ENCODE measurements at places on chromosomes 11 and 22. TPM values are rescaled to one million over a fixed set of nuclear protein-coding genes. Genes with fewer than 3 reads are reported as not detected.

Gene ZBTB44
- total RNA-seq, result 25.4 TPM

Gene CUL5
- 39.5 TPM for total RNA-seq

Gene UQCR10
- total RNA-seq, result 78.0 TPM

Gene ESAM
- 85.7 TPM for total RNA-seq

Gene CELSR1
- 0.73 TPM for total RNA-seq

Gene BTBD18
- not detected for total RNA-seq

Gene THRSP
- not detected for total RNA-seq

Gene TRIM49
- total RNA-seq, result not detected

Gene VEGFB
- 18.7 TPM for total RNA-seq

Gene OR52E4
- total RNA-seq, result not detected

Gene SLC22A8
- not detected for total RNA-seq

Gene PKDREJ
- 0.04 TPM for total RNA-seq

Gene SLC1A2
- not detected for total RNA-seq

- no peak for DNase-seq
Measured at GRCh38 chr22:19843857-19844376, 10.8 kb downstream of the GNB1L start.

- DNase-seq, result no peak
Measured at GRCh38 chr11:16184588-16184987, 171.8 kb downstream of the SOX6 start.

GRCh38 chr11:20111871-20112270 is 48.4 kb downstream of the DBX1 start:
- DNase-seq, result no peak

DNA sequence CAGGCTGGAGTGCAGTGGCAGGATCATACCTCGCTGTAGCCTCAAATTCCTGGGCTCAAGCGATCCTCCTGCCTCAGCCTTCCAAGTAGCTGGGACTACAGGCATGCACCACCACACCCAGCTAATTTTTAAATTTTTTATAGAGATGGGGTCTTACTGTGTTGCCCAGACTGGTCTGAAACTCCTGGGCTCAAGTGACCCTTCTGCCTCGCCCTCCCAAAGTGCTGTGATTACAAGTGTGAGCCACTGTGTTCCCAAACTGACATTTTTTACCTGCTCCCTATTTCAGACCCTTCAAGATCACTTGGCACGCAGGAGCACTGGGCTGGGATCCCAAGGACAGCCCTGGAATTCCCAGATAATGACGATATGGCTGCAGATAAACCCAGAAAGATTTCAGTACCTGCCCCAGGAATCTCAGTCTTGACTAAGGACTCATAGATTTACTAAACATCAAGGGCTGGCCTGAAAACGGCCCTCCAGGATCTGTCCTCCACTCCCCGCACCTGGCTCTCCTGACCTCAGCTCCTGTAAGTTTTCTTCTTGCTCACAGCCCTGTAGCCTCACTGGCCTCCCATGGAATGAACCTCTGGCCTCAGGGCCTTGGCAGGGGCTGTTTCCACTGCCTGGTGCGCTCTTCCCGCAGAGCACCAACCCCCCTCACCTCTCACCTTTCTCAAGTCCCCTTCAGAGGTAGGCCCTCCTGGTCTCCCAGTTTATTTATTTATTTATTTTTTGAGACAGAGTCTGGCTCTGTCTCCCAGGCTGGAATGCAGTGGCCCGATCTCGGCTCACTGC is 3.6 kb upstream of the CSNK1E start:
- DNase-seq, result no peak

DNA sequence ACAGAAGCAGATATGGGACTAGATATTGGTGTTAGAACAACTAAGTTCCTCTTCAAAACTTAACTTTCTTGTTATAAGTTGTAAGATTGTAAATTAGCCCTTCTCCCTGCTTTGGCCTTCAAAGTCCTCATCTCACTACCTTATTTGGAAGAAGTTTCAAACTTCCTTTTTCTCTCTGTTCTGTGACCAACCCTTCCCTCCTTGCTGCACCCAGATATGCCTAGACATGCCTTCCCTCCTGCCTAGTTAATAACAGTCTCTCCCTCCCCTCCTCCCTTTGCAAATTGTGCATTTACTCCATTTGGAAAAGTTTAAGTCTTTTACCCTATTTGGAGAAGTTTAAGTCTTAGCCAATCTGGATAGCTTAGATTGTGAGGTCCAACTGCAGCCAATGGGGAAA is 4.9 kb downstream of the OR52K2 start:
- no peak for DNase-seq

GRCh38 chr11:97610000-97610399 is 1220.2 kb downstream of the JRKL start:
- DNase-seq, result no peak

GRCh38 chr11:115097796-115098408 is 406.3 kb downstream of the CADM1 start:
- no peak for DNase-seq

- peak; percentile 62 for DNase-seq
Measured at GRCh38 chr22:31870890-31871289, 73.4 kb upstream of the YWHAH start.

- no peak for DNase-seq
Measured at GRCh38 chr11:128903248-128904061, 12.3 kb downstream of the KCNJ5 start.

DNA sequence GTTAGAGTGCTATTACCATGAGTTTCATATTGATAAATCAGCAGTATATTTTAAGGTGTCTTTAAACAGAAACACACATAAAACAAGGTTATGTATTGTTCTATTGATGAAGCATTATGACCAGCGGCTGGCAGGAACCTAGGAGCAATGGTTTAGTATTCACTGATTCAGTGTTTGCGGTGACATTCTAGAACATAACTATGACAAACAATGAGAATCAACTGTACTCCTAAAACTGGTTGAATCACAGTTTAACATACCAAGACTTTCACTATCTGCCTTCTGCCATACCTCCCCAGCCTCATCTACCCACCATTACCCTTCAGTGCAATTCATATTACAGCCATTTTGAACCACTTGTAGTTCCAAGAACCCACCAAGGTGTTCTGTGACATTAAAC is 8.8 kb downstream of the HOATZ start:
- DNase-seq, result no peak

DNA sequence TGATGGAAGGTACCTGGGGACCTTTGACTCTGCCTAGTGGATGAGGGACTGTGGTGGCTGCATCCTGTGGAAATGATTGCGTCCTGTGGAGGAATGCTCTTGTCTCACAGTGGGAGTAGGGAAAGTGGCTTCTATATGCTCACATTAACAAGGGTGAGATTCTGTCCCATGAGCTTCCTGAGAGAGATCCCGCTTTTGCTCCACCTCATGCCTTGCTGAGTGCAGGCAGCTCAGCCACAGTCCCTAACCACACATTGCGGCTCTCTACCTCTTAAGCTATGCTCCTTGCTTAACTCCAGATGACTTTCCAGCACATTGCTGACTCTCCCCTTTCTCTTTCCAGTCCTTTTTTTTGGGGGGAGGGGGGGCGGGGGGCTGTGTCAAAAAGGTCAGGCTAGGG is 45.0 kb downstream of the TEAD1 start:
- DNase-seq, result no peak

GRCh38 chr22:49193348-49193747 is 634.3 kb downstream of the BRD1 start:
- no peak for DNase-seq

DNA sequence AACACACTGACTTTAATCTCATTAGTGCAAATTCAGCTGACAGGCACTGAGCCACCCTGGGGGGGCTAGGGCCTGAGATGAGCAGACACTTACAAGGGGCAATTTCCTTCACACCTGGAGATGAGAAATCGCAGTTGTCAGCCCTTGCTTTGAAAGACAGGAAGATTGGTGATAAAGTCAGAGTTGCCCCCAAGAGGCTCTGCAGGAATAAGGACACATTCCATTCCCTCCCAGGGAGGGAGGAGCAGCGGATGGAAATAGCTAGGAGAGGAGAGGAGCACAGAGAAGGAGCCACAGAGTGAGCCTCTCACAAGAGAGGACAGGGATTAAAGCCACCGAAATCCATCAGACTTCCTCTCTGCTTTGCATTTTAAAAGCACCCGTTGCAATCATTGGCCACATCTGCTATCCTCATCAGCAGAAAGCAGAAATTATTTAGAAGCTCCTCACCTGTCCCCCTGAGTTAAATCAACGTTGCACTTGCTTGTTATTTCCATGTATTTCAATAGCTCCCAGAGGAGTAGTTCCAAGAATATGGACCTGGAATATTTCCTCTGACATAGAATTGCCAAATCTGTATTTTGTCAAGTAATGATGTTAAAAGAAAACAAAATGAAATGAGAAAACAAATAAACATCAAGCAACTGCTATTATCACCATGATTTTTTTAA is 213.7 kb downstream of the BARX2 start:
- DNase-seq, result no peak

DNA sequence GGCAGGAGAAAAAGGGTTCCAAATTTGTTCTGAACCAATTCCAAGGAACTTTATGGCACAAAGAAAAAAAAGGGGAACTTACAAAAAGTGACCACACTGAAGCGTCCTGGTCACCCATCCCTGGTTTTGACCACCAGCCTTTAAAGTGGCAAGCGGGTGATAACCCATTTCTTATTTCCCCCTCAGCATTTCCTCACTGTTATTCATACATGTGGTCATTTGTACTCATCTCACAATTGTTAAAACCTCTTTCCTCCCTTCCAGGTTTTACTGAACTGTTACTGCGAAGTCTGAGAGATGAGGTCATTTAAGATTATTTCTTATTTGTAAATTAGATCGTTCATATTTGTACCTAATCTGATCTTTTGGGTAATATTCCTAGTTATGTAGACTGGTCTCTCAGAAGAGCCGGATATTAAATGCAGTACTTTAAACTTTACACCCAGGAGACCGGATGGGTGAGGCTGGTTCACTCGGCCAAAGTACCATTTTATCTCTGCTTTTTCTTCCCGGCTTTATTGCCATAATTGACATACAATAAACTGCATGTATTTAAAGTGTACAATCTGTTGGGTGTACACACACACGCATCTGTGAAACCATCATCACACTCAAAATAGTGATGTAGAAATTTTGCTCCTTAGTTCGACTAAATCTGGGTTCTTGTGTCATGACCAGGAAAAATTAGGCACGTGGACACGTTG is 47.0 kb downstream of the CDPF1 start:
- no peak for DNase-seq

GRCh38 chr22:25848954-25849353 is 107.0 kb downstream of the MYO18B start:
- no peak for DNase-seq

GRCh38 chr11:119809346-119809745 is 80.3 kb upstream of the NECTIN1 start:
- DNase-seq, result no peak

DNA sequence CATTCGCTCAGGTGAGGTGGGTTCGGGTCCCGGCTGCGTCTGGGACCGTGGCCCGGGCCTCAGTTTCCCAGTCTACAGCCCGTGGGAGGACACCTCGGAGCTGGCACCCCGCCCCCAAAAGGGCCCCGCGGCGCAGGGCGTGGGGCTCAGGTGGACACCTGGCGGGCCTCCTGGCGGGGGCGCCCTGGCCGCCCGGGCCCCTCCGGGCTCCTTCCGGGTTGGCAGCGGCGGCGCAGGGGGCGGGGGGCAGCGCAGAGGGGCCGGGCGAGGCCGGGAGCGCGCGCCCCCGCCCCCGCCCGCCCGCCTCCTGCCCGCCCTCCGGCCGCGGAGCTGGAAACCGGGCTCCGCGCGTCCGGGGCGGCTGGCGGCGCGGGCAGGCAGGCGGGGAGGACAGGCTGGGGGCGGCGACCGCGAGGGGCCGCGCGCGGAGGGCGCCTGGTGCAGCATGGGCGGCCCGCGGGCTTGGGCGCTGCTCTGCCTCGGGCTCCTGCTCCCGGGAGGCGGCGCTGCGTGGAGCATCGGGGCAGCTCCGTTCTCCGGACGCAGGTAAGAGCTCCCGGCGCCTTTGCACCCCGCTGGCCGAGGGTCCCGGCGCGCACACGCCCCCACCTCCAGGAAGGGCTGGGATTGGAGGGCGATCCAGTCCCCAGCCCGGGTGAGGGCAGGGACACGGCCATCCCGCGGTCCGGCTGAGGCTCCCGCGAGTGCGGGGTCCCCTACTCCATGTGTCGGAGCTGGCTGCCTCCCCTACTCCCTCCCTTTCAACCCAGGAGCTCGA is at the start of gene EMID1:
Gene EMID1, plus strand, starts transcription at position 303 of the 778 bp plus-strand sequence. Its CDS starts 143 bp downstream, at position 446.
- DNase-seq, result no peak

GRCh38 chr11:78072455-78072854 is 7.2 kb downstream of the NDUFC2 start:
- no peak for DNase-seq

DNA sequence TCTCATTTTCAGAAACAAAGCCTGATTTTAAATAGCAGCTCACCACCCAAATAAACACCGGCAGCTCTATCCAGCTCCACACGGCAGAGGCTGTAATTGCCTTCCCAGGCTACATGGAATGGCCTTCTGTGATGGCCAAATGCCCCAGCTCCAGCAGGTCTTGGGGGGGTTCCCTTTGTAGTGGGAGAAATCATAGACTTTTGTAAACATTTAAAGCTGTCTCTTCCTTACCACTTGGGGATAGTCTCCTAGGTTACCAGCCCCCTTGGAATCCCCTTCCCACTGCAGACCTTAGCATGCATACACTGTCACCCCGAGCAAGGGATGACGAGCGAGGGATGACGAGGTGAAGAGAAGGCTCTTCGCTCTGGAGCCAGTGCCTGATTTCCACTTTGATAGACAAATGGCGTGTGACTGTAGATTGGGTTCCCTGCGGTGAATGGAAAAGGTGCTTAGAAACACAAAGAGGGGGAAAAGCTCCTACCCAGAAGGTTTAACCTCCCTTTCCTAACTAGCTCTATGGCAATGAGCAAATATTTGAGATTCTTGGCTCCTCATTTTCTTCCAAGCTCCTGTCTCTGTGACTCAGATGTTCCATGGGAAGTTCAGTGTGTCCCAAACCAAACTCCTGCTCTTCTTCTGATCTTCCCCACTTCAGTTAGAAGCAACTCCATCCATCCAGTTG is 108.0 kb upstream of the CADM1 start:
- no peak for DNase-seq

GRCh38 chr22:24319451-24319850 is 48.8 kb downstream of the SPECC1L start:
- DNase-seq, result peak; percentile 72

DNA sequence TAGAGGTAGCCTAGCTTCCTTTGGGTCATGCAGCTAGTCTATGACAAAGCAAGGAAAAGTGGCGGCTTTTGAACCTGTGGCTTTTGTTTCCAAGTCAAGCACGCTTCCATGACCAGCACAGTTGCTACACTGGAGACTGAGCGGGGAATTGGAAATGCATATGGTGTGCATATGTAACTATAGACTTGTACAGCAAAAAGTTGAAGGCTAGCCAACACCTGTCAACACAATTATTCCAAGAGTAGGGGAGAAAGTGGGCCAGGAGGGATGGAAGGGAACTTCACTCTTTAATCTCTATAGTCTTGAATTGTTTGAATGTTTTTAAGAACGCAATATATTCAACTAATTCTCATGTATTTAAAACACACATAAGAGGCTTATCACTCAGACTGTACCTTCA is 218.5 kb upstream of the CADM1 start:
- no peak for DNase-seq

- DNase-seq, result no peak
Measured at GRCh38 chr11:134470238-134470637, 58.2 kb upstream of the B3GAT1 start.

DNA sequence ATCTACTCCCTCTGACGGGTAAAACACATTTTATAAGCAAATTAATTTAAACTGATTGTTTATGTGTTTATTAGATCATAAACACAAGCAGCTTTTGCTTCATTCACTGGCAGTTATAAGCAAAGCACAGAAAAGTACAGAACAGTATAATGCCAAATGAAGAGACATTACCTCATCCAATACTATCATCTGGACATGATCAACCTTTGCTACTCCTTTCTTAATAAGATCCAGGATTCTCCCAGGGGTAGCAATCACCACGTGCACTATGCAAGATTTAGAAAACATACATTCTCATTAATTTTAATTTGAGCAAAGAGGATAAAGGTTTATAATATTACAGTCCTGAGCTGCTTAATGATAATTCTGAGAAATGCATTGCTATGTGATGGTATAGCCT is 27.9 kb downstream of the DDX6 start:
- no peak for DNase-seq
